ENCODE measurements at places on chromosomes 11 and 22.

- DNase-seq: no peak
Observed at GRCh38 chr11:7532405-7533145, 18.8 kb downstream of the PPFIBP2 start.

DNA sequence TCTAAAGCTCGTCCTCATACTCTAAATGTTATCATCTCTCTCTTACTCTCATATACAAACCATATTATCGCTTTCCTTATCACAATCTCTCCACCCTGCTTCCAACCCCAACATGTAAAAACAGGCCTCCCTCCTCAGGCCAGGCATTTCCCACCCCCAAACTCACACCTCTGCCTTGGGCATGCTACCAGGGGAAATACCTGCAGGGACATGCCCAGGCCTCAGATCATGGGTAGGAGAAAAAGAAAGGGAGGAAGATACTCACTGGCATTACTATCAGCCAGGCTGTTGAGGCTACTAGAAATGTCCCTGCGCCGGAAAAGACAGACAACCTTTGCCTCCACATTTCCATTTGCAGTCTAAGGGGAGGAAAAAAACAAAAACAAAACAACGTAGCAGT, 1.8 kb downstream of the MTA2 start:
- DNase-seq: no peak

GRCh38 chr11:72410956-72411355, 23.4 kb downstream of the CLPB start:
- DNase-seq: no peak

DNA sequence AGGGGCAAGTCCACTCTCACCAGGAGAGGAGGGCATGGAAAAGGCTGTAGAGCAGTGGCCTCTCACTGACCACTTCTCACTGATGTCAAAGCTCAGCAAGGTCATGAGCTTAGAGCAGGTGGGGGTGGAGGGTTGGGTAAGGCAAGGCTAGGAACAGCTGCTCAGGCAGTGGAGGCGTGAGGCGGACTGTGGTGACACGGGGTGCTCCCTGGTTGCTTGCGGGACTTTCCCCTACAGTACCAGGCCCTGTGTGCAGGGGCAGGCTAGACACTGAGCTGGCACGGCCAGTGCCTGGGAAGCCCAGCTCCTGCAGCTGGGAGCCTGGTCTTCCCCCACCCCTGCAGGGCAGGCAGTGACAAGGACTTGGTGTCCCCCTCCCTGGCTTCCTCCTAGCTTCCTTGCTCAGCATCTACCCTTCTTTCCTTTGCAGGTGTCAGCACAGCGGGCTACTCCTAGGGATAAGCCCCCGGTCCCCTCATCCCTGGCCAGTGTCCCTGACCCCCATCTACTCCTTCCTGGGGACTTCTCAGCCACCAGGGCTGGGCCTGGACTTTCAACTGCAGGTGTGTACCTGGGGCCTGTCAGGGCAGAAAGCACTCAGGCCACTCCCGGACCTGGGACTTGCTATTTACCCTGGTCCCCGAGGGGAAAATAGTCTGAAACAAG, 45.6 kb downstream of the PISD start:
- no peak for DNase-seq

GRCh38 chr22:47372596-47373385, 610.3 kb downstream of the TBC1D22A start:
- no peak for DNase-seq

DNA sequence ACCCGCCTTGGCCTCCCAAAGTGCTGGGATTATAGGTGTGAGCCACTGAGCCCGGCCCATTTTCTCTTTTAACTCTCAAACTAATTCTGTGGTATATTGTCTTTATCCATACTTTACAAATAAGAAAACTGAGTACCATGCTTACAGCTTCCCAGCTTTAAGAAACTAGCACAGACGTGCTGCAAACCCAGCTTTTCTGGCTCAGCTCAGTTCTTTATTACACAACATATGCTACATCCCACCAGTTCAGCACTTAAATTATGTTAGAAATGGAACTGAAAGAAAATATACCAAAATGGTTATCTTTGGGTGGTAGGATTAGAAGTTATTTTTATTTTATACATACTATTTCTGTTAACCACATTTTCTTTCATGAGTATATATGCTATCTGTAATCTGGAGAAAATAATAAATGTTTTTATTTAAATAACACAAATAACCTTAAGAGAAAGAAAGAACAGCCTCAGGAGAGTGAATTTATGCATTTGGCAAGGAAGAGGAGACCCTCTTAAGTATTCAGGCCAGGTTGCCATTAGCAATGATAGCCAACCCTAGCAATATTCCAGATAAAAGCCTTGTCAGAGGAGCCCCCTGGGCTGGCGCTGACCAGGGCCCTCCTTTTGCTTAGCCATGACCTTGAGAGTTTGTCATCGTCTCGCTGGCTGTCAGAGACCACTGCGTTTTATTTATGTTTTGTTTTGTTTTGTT, 33.8 kb downstream of the SLN start:
- no peak for DNase-seq

DNA sequence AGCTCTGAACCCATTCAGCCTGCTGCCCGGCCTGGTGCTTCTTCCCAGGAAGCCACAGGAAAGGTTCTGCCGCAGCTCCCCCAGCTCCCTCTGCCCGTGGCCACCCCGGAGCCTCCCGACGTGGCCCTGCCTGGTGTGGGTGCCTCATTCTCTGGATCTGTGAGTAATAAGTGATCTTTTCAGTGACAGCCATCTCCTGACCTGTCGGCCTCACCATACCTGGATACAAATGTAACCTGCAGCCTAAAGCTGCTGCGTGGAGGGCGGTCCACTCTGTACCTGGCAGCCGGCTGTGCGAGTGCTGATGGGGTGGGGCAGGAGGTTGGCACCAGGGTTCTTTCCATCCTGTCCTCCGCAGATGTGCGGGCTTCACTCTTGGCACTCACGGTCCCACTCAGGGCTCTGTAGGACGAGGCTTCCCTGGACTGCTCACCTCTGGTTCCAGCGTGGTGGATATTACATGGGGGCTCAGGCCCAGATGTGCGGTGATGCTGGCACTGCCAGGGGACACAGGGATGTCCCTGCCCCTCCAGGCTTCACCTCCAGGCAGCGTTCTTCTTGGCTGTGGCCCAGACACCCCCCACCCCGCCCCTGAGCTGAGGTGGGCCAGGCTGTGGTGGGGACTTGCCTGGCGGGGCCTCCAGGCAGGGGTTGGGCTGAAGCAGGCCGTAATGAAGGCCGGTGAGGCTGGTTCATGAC, 748.5 kb downstream of the BRD1 start:
- DNase-seq: no peak

DNA sequence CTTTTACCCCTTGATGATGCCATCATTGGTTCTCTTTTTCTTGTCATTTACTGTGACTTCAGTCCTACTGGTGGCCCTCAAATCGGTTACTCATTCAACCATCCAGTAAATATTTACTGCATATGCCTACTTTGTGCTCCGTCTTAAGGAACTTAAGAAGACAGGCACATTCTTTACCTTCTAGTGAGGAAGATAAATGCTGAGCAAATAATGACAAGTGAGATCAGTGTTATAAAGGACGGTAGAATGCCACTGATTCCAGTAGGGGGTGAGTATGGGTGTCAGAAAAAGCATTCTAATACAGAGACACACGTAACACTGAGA, 1.6 kb downstream of the ANKRD42 start:
- no peak for DNase-seq

DNA sequence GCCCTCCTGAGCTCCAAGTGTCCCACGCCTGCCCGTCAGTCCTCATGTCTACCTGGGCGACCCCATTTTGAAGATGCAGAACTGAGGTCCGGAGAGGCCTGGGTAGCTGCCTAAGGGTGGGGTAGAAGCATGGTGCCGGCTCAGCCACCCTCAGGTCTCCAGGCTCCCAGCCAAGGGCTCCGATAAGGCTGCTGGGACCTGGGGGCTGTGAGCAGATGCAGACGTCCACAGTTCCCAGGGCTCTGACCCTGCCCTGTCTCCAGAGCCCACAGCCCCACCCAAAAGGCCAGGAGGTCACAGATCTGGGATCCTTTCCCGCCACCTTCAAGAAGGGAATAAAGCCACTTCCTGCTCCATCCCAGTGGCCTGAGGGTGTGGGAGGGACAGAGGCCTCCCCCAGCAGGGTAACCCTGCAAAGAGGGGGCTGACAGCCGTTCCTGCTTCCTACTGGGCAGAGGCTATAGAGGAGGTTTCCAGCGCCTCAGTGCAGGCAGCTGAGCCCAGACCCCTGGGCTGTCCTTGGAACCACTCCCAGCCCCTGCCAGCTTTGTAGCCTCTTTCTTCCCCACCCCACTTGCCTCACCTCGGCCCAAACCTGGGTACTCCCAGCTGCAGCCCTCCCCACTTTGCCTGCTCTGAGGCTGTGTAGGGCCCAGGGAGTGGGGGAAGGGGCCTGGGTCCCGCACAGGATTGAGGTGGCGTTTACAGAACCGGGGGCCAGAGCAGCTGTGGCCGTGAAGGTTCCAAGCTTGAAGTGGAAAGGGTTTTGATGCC, 85.5 kb downstream of the CDKN1C start:
- no peak for DNase-seq

- no peak for DNase-seq
Observed at GRCh38 chr11:119779195-119780071, 50.4 kb upstream of the NECTIN1 start.

GRCh38 chr22:17336061-17336460, 33.2 kb upstream of the CECR2 start:
- no peak for DNase-seq

GRCh38 chr11:7518811-7519562, 5.2 kb downstream of the PPFIBP2 start:
- DNase-seq: no peak

DNA sequence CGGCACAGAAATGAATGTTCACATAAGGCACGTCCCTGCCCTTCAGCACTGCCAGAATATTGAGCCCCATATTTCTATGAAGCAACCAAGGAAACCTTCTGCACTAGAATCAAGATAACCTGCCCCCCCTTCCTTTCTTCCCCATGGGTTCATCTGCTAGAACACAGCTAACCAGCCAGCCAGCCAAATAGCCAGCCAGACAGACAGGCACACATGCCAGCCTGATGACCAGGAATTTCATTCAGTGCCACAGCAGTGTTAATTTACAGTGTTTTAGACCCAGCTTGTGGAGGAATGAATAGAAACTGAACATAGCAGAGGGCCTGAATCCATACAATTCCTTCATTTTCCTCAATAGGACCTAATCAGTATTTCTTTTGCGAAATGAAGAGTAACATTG, 57.0 kb downstream of the TENM4 start:
- DNase-seq: no peak

- DNase-seq: no peak
Observed at GRCh38 chr11:30919389-30920152, 333.4 kb upstream of the MPPED2 start.

- no peak for DNase-seq
Observed at GRCh38 chr11:95256321-95256779, 25.3 kb upstream of the SESN3 start.

DNA sequence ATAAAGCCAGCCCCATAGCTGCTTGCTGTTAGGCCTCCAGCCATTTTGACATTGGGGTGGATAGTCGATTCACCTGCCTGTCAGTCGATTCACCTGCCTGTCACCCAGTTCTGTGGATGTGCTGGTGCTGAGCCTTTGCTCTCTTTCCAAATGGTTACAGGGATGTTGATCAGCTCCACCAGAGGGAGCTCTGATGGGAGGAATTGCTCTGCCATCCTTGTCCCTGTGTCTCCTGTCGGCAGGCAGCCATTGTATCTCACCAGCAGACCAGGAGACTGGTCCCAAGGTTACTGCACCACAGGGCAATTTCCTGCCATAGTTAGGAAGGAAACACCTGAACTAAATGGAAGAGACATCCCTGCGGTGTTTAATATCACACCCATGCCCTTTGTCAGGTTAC, 6.1 kb downstream of the MPEG1 start:
- DNase-seq: no peak

DNA sequence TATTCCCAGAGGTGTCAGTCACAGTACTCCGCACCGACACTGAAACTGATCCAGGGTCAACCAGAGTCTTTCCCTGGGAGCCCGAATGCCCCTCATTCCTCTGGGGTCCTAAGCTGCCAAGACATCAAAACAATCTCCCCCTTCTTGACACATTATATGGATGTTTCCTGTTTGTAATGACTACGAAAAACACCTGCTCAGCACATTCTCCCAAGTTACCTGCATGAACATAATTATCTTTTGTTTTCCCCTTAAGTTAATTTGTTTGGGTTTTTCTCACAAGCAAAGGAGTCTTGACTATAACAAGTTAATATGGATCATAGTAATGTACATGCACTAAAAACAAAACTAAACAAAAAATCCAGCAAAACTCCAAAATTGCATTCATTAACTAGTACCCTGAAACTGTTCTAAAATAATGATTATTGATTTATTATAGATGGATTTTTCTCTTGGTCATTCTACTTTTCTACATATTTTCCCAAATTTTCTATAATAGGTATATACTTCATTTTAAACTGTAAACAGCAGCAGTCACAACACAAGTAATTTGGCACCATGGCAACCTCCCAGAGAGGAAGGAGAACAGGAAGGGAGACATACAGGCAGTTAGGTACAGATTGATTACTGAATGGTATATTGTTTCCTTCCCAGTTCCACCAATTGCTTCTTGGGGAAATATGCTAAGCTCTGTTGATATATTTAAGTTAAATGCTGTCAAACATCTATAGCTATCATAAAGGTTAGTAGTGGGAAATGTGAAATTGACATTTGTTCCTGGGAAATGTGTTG, 631.5 kb downstream of the METTL15 start:
- no peak for DNase-seq

GRCh38 chr22:18120857-18121256, 10.2 kb downstream of the TUBA8 start:
- DNase-seq: no peak

GRCh38 chr22:27934069-27934468, 15.0 kb upstream of the PITPNB start:
- DNase-seq: no peak

DNA sequence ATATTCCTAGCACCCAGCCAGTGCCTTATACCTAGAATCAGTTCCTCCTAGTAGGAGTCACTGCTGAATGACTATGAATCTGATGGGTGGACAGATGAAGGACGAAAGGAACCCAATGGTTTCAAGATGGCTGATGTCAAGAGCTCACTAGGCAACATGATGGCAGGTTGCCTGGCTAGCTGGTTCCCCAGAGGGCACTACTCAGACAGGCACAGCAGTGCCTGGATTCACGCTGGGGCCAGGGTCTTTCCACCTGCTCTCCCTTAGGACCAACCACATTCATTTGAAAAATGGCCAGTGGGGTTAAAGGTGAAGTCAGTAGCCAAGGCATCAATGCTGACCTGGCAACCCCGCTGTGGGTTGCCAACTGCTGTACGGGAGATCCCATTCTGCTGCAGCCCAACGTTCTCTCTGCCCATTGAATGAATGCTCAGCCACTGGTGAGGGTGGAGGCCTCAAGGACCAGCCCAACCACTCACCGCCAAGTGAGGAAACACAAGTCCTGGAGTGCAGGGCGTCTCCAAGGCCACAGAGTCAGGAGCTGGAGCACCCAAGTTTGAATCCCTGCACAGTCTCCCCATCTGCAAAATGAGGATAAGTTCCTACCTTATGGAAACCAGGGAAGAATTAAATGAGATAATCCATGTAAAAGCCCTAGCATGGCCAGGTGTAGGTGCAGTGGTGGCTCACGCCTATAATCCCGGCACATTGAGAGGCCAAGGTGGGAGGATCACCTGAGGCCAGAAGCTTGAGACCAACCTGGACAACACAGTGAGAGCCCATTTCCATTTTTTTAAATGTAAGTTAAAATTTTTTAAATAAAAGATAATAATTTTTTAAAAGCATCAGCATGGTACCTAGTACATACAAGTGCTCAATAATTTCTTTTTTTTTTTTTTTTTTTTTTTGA, 12.4 kb downstream of the MYH9 start:
- no peak for DNase-seq

- no peak for DNase-seq
Observed at GRCh38 chr11:111441443-111441842, 62.4 kb upstream of the POU2AF1 start.

GRCh38 chr22:50114221-50115021, 24.6 kb downstream of the MOV10L1 start:
- DNase-seq: no peak
